GM23248 (cell line): ENCODE measurements at places on chromosomes 1 and 21.

DNA sequence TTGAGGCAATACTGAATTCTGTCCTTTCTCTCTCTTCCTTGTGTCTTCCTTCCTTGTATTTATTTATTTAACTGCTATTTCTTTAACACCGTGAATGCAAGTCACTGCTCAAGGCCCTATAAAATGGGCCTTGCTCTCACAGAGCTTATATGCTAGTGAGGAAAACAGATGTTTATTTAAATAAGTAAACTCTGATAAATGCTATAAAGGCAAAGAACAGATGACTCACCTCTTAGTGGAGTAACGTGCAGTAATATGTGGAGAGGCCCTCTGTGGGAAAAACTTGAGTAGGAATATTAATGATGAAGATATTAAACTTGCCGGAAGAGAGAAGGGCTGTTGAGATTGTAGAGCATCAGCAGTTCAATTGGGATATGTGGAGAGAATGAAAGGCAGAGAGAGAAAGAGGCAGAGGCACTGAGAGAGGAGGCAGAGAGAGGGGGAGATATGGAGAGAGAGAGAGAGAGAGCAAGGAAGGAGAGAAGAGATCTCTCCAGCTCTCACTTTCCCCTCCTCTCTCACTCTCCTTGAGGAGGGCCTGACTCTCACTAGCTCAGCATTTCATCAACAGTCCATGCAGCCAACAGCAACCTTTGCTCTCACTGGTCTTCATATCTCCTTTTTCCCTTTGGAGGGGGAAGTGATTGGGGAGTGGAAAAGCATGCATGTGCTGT is 322.2 kb downstream of the LMX1A start:
- peak; percentile 26 for DNase-seq

DNA sequence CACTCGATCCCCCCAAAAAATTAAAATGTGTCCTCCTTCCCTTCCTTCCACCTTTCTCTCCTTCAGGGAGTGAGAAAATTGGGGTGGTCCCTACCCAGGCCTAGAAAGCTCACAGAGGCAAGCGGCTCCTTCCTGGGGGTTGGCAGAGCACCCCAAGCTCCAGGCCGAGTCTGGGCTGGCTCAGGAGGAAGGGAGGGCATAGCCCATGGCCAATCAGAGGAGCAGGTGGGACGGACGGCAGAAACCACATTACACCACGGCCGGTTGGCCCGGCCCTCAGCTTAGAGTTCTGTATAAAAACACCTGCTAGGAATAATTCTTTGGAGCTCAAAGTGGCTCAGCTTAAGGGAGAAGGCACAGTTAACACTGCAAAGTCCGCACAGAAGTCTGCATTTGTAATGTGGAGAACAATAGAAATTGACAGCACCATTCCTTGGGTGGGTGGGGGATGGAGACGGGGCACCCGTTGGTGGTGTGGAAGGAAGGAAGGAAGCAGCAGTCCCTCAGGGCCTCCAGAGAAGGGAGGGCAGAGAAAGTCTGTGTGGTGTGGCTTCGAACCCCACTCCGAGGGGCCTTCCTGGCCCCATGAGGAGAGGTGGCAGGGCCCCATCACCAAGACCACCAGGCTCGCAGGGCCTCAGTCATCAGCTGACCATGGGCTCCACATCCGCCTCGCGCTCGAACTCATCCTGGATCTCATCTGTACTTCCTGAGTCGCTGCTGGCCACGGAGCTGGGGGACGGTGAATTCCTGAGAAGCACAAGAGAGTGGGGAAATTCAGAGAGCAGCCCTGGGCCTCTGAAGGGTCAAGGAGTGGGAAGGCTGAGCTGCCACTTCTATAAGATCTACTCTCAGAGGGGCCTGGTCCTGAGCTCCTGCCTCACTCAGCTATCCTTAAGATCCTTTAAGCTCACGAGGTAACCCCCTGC is 5.8 kb upstream of the ALDH4A1 start:
- no peak for DNase-seq

- DNase-seq = no peak
Measured at GRCh38 chr21:37192019-37192418, 75.1 kb downstream of the VPS26C start.

- DNase-seq = no peak
Measured at GRCh38 chr1:227745568-227746265, 10.5 kb downstream of the SNAP47 start.

- no peak for DNase-seq
Measured at GRCh38 chr1:195466639-195467038, 1141.6 kb downstream of the KCNT2 start.

GRCh38 chr21:42535602-42536171 is 22.0 kb downstream of the SLC37A1 start:
- DNase-seq = no peak

DNA sequence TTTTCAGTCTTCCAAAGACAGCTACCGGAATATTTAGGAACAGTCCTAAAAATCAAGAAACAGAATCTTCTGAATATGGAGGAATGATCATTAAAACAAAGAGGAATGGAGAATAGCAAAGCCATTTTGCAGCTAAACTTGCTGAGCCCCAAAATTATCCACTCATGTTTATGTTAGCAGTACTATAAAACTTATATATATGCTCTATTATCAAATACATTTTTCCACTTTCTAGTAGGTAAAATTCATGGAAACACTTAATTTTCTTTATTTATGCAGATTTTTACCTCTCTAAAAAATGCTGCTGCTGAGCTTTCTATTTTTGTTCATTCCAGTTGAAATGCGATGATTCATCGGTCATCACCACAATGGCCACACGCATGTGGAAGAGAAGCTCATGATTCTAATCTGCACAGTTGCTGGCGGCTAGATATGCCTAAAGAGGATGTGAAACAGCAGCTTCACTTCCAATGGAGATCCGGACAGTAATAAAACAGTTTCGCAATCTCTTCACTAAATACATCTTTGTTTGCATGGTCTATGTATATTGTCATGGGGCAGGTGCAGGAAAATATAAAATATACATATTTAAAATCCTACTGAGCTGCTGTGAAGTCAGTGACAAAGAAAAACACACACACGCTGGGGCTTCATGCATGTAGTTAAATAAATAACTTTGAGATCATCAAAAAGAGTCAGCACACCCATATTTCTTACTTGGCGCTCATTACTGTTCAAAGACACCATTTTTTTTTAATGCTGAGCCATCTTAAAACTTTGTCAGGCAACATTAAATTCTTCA is 292.2 kb downstream of the SMYD3 start:
- DNase-seq = peak; percentile 87

DNA sequence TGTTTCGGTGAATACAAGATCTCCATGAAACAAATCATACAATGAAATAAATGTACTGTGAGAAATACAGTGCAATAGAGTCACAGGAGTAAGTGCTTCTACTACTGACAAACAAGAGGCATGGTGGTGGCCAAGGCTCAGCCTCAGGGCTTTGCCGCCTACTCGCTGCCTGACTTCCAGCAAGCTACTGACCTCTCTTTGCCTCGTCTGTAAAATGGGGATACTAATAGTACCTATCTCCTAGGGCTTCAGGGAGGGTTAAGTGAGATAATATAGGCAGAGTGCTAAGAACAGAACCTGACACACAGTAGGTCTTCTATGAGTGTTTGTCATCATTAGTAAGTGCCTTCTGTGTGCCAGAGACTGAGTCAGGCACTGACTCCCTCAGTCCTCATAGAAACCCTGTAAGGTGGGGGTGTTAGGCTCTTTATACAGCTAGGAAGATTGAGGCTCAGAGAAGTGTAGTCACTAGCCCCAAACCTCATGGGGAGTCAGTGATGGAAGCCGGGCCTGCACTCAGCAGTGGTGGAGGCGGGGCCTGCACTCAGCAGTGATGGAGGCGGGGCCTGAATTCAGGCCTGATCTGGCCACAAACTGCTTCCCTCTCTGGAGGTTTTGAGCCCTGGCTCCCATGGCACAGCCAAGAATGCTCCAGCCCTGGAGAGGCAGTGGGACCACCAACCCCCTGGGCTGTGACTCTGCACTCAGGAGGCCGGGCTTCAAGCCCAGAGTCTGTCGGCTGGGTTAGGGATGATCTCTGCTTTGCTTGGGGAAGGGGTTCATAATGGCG is 6.8 kb downstream of the BSND start:
- peak; percentile 39 for DNase-seq

GRCh38 chr1:227010645-227011044 is 70.6 kb downstream of the COQ8A start:
- DNase-seq = no peak

DNA sequence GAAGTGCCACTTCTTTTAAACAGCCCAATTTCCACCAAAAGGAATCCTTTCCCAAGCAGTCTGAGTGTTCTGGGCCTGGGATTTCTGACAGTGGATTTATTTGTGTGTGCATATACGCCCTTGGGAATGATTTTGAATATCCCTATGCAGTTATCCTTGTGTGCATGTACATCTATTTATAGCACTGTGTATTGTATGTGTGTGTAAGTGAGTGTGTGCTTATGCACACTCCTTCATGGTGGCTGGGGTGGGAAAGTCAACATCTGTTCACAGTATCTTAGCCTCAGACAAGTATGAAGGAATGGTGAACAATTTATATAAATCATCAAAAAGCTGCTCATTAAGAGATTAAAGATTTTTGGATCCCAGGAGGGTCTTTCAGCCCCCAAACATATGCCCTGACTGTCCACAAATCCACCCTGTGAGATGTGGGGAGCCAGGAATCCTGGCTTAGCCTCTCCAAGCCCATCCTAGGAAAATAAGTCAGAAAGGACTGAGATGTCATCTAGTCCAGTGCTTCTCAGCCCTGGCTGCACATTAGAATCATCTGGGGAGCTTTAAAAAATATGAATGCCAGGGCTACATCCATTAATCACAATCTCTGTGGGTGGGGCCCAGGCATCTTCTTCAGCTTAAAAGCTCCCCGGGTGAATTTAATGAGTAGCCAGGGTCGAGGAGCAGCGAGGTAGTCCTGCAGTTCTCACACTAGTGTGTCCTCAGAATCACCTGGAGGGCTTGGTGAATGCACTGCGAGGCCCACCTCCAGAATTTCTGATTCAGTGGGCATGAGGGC is 101.4 kb downstream of the PLXNA2 start:
- peak; percentile 17 for DNase-seq

- no peak for DNase-seq
Measured at GRCh38 chr1:84350104-84350503, 48.2 kb upstream of the DNASE2B start.

GRCh38 chr1:88098881-88099280 is 585.2 kb upstream of the PKN2 start:
- no peak for DNase-seq

DNA sequence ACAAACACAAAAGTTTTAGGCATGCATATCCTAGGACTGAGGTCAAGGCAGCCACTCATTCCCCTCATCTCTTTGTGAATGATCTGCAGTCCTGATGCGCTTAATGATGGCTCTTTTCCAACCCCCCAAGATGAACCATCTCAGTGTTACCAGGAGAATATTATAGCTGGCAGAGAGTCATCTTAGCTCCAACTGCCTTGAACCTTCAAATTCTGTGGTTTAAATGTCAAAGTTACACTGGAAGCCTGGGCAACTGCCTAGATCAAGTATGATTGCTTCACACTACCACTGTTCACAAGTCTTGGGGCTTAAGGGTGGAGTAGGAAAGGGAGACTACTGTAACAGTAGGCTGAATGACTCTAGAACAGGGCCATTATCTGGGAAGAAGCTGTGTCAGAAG is 8.0 kb upstream of the MYBPHL start:
- DNase-seq = peak; percentile 15

DNA sequence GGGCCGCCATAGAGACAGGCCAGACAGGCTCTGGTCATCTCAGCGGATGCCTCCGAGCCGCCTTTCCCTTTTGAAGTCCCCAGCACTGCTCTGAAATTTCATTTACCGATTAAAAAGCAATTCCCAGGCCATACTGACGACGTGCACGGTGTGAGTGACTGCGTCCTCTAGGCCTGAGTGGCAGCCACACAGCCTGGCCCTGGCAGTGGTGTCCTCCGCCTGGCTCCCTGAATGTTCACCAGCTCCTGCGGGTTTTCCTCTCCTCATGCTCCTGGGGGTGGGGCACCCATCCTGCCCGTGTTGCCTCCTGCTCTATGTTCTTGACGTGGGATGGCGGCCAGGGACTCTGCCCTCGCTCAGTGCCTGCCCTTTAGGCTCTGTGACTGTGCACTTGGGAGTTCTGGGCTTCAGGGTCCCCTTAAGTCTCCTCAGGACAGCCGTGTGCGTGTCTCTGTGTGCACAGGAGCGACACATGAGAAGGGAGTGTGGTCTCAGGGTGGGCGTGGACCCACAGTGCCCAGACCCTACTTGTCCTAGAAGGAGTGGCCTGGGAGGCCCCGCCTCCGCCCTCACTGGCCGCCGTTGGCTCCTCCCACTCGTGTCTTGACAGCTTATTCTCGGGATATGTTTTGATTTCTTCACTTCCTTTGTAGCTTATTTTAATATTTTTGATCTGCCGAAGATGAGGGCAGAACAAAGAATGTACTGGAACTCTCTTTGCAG is 3.6 kb downstream of the SKI start:
- peak; percentile 91 for DNase-seq

DNA sequence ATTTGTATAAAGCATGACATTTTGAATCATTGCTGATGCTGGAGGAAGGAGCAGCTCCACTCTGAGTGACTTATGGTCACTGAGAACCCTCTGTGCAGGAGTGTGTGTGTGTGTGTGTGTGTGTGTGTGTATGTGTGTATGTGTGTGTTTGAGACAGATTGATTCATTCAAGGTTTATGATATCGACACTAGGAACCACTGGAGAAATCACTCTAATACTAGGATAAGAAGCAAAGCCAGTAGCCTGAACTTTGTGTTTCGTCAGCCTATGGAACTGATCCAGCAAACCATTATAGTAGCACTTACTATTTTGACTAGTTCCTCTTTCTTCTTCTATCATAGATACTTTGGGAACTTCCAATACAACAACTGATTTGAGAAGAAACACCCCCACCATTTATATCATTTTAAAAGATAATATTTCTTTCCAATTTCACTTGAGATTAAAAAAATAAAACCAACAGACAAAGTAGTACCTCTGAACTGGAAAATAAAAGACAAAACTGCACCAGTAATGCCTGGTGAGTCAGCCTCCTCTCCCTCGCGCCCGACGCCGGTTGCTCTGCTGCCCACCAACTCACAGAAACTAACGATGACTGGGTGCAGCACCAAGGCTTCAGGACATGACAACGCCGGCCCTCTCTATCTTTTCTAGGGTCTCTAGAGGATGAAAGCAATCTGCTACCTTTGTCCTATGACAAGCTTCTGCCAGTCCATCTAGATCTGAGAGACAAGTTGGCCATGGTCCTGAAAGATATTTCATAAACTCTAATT is 20.9 kb downstream of the SLAMF1 start:
- no peak for DNase-seq

- peak; percentile 79 for DNase-seq
Measured at GRCh38 chr21:41168391-41169257, 664 bp downstream of the BACE2 start.

DNA sequence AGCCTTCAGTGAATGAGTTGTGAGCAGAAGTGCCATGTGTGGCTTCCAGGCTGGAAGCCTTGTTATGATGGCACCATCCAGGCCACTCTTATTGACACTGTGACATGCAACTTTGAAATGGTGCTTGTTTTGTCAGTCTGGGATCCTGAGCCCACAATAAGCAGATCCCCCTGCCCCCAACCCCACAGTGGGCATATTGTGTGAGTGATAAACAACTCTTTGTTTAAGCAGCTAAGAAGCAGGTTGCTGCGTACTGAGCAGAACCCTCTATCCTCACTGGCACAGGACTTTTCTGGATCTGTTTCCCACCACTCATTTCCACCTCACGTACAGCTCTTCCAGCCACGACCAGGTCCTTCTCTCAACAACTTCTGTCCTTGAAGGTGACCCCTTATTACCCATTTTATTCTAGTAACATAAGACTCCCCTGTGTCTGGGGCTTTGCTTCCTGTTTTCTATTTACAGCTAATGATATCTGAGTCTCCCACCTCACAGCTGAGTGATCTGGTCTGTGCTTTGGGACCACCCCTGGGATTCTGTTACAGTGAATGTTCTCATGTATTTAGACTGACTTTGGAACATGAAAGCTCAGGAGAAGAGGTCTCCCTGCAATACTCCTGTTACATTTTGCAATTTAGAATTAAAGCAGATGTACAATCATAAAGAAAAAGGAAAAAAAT is 375.5 kb downstream of the PCP4 start:
- DNase-seq = no peak
